ENCODE measurements at places on chromosomes 2 and 18.

GRCh38 chr2:228268756-228269155, 87.3 kb upstream of the SPHKAP start:
- DNase-seq: no peak

- DNase-seq: no peak
Observed at GRCh38 chr18:13525381-13526029, 200.9 kb downstream of the FAM210A start.

DNA sequence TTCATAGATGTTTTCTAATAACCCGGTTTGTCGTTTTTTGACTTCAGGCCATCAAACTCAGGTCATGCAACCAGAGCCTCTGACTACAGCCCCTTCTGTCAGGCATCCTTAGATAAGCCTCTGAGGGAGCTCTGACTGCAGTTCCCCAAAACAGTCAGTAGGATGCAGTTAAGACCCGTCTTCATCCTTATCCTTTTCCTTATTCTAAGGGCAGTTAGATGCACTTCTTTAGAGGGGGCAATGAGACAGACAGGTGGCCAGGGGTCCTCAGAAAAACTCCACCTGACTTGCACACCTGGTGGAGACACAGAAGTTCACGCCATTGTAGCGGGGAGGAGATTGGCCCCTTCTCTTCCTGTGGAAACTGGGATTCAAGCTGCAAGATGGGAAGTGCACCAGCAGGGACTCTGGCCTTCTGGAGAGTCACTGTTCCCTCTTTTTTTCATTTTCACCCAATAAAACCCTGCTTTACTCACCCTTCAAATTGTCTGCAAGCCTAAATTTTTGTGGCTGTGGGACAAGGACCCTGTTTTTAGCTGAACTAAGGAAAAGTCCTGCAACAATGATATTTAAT, 104.8 kb upstream of the TFPI start:
- DNase-seq: peak; percentile 43

DNA sequence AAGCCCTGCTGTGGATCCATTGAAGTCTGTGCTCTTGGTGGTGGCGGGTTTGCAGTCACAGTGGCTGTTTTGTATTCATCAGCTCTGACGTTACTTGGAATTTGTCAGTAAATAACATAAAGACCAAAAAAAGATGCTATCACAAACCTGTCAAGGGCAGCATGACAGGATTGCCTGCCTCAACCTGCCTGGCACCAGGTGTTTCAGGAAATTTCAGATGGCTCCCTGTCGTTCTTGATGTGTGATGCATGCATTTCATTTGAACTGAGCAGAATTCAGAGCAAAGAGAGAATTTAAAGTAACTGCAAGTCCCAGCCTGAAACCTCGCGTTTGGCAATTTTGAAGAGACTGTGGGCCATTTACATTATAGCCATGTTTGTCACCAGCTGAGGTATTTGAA, 50.3 kb upstream of the EPC2 start:
- no peak for DNase-seq

DNA sequence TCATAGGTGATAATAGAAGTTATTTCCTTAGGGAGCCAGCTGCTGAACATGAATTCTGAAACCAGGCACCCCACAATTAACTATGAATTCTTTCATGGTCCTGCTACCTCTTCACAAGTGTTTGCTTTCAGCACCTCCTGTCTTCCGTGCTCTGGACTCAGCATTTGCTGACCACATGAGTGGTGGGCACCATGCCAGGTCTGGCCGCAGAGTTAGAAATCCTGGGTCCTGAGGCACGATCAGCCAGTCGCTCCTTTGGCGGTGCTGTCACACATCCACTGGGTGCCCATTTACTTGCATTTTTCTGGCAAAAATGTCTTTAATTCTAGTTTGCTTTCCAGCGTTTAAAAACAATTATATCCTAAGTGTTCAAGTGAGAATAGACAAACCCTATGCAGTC, 196.4 kb upstream of the PXDN start:
- DNase-seq: no peak

GRCh38 chr18:8290435-8290834, 318.8 kb upstream of the RAB12 start:
- no peak for DNase-seq

- no peak for DNase-seq
Observed at GRCh38 chr2:60821587-60822302, 59.6 kb upstream of the REL start.

DNA sequence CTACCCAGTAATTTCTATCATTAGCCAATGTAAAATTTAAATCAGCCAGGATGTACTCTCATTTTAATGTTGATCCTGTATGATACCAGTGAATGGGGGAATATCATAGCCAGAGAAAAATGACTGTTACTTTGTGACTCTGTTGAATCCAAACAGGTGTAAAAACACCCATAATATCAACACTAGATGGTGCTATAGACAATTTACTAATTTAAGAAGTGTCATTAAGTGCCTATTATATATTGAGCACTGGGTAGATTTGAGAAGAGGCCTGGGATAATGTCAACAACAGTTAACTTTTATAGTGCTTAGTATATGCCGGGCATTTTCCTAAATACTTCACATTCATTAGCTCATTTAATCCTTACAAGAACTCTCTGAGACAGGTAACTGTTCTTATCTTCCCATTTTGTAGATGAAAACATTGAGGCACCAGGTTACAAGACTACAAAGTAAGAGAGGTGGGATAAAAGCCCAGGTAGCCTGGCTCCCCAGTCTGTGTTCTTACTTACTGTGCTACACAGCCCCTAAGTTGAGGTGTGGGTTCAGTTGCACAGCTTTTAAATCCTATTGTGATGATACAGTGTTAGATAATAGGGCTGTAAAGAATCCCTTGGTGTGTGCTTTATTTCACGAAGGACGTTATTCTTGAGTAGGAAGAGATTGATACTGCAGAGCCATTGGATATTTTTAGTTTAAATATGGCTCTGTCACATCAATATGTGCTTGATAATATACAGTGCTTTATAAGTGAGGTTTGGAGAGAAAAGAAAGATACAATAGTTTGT, 325.5 kb downstream of the AGPS start:
- DNase-seq: no peak

DNA sequence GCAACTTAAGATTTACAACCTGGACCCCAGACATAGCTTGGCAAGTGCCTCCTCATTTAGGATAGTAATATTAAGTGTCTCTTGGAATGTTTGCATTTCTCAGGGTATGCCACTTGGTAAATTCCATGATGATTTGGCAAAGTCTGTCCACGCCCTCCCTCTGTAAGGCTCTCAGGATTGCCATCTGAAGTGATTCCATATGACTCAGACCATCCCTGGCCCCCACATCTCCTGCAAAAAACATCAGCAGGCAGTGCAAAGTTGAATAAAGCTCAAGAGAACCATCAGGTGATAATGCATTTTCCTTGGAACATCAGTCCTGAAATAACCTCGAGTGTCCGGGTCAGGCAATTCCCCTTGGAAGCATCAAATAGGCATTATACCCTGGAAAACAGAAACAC, 27.1 kb upstream of the PIEZO2 start:
- peak; percentile 48 for DNase-seq

DNA sequence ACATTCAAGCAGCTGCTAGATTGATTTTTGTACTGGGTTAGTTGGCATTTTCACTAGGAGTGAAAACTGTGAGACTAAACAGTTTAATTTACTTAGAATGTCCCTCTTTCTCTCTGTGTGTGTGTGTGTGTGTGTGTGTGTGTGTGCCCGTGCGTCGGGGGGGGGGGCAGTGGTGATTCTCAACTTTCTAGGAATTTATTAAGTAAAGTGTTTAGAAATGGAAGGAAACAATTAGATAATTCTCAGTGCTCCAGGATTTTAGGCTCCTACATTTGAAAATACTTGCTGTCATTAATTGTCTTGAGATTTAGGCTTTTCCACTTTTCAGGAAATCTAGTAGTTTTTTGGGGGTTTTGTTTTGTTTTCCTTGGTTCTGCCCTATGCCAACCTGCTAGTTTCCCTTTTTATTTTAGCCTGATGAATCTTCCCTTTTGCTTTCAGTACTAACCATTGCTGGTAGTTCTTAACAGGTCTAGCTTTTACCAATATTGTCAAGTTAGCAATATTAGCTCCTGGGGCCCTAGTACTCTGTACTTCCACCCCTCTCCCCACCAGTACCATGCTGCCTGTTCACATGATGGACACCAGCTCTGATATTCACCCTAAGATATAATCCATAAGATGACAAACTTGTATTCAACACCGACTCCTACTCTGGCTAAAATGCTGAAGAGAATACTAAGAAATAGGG, 4.9 kb downstream of the EPAS1 start:
- no peak for DNase-seq

DNA sequence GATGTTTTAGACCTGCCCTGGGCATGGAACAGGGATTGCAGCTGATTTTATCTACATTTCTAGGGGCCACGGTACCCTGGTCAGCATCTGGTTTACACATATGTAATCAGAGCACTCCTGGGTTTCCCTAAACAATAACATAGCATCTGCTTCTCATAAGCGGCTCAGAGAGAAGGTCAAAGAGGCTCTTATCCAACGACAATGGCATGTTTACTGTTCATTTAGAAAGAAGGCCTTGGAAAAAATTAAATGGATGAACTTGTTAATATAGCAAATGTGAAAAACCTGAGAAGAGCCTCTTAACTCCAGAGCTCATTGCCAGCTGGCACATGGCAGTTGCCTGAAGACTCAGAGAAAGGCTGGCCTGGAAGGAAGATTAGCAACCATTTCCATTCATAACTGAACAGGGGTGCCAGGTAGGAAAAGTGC, 202.8 kb upstream of the THUMPD2 start:
- no peak for DNase-seq
